Left renal cortex interstitium (tissue), 4 donors: ENCODE measurements at places on chromosomes 13 and 19. TPM values are rescaled to one million over a fixed set of nuclear protein-coding genes. Genes with fewer than 3 reads are reported as not detected.

DNA sequence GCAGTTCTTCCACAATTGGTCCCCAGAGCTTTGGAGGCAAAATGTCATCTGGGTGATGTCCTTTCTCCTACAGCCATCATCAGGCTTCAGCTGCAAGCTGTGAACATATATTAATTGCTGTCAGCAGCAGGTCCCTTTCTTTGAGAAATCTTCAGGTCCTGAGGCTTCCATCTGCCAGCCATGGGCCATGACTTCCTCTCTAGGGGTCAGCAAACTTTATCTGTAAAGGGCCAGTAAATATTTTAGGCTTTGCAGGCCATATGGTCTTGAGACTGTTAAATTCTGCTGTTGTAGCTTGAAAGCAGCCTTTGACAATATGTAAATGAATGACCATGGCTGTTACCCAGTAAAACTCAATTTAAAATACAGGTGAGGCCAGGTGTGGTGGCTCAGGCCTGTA is 27.1 kb downstream of the SERP2 start:
- no peak for DNase-seq

LRP3 gene
- 33.8 TPM for polyA plus RNA-seq

C1QTNF9 gene
- 0.44 TPM for polyA plus RNA-seq

DNA sequence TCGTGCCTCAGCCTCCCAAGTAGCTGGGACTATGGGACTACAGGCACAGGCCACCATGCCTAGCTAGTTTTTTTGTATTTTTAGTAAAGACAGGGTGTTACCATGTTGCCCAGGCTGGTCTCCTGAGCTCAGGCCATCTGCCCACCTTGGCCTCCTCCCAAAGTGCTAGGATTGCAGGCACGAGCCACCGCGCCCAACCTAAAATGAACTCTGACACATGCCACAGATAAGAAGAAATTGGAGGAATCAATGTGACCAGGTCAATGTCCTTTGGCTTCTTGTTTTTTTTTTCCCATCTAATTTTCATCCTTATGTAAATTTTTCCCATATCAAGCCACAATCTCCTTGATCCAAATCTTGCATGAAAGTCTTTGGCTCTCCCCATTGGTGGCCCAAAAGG is 68.1 kb upstream of the SOX21 start:
- DNase-seq, result no peak

- DNase-seq, result no peak
These were observed 42.3 kb downstream of the GJA3 start for GRCh38 chr13:20118268-20119140.

DNA sequence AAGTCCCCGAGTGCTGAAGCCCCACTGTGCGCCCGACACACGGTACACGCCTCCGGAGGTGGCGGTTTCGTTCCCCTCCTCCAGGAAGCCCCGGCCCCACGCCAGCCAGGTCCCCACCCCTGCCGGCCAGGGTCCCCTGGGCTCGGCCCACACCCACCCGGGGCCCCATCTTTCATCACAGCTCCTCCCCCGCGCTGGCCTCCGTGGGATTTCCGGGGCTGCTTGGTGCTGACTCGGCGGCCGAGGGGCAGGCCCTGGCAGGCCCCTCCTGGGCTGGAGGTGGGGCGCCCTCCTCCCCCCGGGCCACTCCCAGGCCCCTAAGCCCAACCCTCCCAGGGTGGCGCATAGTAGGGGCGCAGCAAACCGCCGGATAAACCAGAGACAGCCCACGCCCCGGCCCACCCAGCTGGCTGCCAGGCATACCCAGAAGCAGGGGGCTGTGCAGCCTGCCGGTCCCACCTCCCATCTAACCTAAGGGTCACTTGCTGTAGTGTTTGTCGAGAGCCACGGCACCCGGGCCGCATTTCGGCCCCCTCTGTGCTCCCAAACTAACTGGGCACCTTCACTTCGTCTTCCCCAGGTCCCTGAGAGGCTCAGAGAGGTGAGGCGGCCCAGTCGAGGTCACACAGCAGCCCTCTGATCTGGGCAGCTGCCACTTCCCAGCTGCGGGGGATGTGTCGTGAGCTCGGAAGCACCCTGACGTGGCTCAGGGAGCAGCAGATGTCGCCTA is 6.6 kb downstream of the ZBTB7A start:
- no peak for DNase-seq

CABP5 gene
- not detected for polyA plus RNA-seq

GRCh38 chr13:42873081-42873480 is 91.7 kb downstream of the FAM216B start:
- no peak for DNase-seq

IL4I1 gene
- polyA plus RNA-seq, result 2.3 TPM

- no peak for DNase-seq
These were observed 2.7 kb downstream of the PLEKHF1 start for GRCh38 chr19:29667901-29668341.

DNA sequence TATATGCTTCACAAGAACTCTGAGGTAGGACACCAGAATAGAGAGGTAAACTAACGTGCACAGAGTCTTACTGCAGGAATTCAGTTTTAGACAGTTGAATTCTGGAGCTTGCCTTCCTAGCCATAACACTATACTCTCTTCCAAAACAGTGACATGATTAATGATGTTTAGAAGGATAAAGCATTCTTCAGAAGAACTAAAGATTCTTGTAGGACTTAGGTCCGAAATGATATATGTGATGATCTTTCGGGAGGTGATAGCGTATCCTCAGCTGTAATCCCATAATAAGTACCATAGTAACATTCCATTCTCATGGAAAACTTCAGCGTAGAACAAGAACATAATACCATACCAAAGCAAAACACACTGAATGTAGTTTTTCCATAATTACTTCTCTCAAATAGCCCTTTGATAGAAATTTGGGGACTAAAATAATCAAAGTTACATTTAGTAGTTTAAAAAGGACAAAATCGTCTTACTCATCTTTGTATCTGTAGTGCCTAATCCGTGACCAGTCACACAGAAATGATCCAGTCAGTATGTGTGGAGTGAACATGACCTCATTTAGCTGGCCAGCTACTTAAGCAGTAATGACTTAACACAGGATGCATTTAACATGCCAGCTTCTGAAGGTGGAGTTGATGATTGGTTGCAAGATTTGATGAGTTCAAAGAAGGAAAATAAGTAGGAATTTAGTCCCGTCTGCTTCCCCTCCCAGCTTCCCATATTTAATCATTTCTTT is 38.4 kb downstream of the PIBF1 start:
- DNase-seq, result no peak

PRRG2 gene
- 7.5 TPM for polyA plus RNA-seq

DNA sequence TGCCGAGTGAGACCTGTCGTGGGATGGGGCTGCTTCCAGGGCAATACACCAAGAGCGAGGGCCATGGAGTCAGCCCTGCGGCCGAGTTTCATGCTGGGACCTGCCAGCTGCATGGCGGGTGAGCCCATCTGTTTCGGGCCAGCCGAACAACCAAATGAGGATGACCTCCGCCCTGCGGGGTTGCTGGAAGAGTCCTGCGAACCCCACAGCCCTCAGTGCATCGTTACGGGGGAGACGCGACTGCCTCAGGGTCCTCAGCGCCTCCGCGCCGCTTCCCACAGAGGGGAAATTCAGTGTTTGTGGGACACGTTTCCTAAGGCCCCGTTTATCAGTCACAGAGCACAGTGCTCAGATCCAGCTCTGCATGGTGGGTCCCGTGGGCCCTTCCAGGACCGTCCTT is 22.0 kb downstream of the SLC15A1 start:
- DNase-seq, result no peak

GRCh38 chr13:52845766-52846566 is 2.5 kb downstream of the PCDH8 start:
- no peak for DNase-seq

DNA sequence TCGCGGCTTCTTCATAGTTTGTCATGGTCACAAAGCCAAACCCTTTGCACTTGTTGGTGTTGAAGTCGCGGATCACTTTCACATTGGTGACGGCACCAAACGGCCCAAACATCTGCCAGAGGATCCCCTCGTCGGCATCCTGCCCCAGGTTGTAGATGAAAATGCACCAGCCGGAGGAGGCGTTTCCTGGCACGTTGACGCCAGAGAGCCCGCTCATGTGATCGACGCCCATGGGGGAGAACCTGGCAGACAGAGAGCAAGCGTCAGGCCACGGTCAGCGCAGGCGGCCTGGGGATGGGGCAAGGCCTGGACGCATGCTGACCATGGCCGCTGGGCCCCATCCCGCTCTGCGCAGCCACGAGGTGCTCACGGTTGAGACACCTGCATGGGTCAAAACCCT is 20.1 kb upstream of the TIMM44 start:
- no peak for DNase-seq

CPB2 gene
- 0.16 TPM for polyA plus RNA-seq

- DNase-seq, result no peak
These were observed 54.1 kb upstream of the RFXAP start for GRCh38 chr13:36764957-36765356.

SIGLEC8 gene
- polyA plus RNA-seq, result not detected

DNA sequence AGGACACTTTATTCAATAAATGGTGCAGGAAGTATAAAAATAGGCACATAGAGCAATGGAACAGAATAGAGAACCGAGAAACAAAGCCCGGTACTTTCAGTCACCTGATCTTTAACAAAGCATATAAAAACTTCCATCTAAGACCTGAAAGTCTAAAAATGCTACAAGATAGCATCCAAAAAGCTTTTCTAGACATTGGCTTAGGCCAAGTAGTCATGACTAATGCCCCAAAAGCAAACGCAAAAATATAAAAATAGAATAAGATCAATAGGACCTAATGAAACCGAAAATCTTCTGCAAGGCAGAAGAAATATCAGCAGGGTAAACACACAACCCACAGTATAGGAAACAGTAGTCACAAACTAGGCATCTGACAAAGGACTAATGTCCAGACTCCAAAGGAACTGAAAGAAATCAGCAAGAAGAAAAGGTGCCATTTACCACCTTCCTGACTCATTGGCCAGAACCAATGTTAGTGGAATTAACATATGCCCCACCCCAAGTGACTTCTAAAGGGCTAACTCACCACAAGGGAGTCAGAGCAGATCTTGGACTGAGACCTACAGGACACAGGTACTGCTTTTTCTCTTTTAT is 40.8 kb upstream of the CEACAM21 start:
- no peak for DNase-seq

CYP2A7 gene
- polyA plus RNA-seq, result not detected

LAIR1 gene
- 4.5 TPM for polyA plus RNA-seq

- no peak for DNase-seq
These were observed 41.8 kb downstream of the SACS start for GRCh38 chr13:23391752-23392151.

ZFR2 gene
- 2.8 TPM for polyA plus RNA-seq

DNA sequence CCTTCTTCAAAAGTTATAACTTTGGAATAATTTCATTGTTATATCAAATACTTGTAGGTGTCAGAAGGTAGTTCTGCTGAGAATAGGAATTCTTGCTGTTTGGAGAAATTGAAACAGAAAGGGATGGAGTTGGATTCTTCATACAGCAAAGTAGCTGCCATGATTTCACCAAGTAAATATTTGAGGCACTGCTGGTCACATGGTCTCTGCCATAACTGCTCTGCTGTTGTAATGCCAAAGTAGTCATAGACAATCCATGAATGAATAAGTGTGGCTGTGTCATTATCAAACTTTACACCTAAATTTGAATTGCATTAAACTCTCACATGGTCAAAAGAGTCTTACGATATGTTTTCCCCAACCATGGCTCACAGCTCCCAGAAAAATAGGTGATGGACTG is 308.6 kb downstream of the GPC6 start:
- no peak for DNase-seq

GRCh38 chr13:43879755-43880181 is at the start of gene LACC1:
TSS of gene LACC1 (plus strand) at chr13:43879904. CDS start at chr13:43880986, 1,082 bp downstream.
- peak; percentile 20 for DNase-seq

GRCh38 chr13:27372896-27373295 is 51.5 kb upstream of the GTF3A start:
- DNase-seq, result no peak

DNA sequence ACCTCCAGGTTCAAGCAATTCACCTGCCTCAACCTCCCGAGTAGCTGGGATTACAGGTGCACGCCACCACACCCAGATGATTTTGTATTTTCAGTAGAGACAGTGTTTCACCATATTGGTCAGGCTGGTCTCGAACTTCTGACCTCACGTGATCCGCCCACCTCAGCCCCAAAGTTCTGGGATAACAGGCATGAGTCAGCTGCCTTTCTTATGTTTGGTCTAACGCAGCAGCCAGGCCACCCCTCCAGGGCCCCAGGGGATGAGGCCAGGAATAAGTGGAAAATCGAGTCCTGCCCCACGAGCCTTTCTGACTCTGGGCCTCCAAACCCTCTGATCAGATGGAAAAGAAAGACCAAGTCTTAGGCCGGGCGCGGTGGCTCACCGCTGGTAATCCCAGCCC is 44.5 kb downstream of the CERS4 start:
- no peak for DNase-seq

GRCh38 chr13:66659701-66660467 is 570.3 kb downstream of the PCDH9 start:
- no peak for DNase-seq

DNA sequence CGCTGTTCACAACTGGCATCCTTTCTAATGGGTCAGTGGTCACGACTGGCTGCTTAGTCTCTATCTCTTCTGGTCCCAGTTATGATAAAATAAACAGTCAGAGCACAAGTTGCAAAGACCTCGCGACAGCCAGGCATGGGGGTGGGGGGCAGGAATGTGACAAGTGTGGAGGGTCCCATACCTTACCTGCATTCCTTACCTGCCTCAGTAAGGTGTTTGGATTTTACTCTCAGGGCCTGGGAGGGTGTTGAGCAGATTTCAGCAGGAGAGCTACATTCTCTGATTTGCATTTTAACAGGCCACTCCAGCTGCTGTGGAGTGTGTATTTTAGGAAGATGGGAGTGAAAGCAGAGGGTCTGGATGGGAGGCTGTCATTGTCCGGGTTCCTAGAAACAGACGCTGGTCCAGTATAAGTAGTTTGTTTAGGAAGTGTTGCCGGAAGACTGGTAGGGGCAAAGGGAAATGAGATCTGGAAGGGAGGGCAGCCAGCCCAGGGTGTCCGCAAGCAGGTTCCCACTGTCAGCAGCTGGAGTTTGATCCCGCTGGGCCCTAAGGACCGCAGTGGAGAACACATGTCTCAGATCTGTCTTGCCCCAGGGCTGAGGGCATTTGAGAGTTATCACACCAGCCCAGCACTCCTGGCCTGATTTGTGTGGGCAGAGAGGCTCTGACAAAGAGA is 920.0 kb downstream of the UQCRFS1 start:
- DNase-seq, result peak; percentile 17

- no peak for DNase-seq
These were observed 4.0 kb downstream of the LGALS4 start for GRCh38 chr19:38808741-38809140.

DNA sequence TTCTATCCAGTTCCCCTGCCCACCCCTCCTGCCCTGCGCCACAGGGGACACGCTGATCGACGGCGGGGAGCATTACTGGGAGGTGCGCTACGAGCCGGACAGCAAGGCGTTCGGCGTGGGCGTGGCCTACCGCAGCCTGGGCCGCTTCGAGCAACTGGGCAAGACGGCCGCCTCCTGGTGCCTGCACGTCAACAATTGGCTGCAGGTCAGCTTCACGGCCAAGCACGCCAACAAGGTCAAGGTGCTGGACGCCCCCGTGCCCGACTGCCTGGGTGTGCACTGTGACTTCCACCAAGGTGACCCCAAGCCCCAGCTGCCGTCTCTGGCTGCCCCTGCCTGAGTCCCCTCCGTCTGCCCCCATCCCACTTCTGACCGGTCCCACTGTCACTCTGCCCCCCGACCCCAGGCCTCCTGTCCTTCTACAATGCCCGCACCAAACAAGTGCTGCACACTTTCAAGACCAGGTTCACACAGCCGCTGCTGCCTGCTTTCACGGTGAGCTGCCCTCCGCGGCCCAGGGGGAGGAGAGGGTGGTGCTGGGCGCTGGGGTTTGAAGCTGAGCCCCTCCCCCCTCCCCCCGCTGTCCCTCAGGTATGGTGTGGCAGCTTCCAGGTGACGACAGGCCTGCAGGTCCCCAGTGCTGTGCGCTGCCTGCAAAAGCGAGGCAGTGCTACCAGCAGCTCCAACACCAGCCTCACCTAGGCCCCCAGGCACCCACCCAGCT is 15.5 kb downstream of the STAP2 start:
- DNase-seq, result no peak

CAPN12 gene
- polyA plus RNA-seq, result 10.0 TPM
